ENCODE measurements at places on chromosomes 4 and X.
A peak's percentile ranks its signal among the peaks of the same experiment; 100 is the strongest.

DNA sequence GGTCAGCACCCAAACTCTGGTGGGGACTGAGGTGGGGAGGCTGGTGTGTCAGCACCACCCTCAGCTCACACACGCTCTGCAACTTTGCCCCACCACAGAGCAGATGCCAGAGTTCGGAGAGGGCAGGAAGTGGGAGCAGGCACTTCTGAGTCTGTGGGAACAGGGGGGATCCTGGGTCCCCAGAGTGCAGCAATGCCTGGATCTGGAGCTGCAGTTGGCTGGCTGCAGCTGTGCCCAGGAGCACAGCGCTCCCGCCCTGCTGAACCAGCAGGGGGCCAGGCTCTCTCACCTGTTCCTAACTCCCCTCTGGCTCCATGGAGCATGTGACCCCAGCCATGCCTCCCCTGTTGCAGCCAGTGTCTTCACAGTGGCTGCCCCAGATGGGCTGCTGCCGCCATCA, 252.4 kb downstream of the SPOCK3 start:
- DNase-seq: no peak

DNA sequence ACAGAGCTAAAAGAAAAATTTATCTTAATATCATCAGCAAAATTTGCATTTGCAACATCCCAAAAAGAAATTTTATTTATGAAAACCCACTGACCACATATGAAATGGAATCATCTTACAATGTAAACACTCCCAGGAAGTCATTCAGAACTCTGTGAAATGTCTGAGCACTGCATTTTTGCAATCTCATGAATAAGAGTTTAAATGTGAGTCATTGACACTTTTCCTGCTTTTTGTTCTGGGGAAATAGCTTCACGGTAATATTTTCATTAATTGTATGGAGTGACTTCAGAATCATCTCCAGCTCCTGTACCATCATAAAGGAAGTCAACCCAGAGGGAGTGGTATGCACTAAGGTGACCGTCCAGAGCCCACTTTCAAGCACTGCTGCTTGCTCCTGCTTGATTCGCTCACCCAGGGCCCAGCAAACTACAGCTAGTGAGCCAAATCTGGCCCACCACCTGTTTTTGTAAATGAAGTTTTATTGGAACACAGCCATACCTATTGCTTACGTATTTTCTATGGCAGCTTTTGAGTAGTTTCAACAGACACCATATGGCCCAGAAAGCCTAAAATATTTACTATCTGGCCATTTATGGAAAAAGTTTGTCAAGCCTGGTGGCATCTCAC, 17.2 kb downstream of the EDNRA start:
- DNase-seq: no peak

DNA sequence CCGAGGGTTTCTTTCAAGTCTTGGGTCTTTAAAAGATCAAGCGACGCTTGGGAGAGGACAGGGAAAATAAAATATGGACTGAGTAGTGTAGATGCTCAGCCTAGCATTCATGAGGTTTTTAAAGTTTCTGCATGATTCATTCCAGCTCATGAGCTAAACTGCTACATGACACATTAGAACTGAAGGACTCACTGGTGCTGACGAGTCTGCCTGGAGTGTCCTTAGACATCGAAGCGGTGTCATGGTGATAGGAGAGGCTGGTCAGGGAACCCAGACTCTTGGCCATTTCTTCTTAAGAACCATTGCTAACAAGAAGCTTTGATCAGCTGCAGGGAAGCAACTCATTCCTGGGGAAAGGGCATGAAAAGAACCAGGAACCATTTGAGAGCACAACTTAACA, 158.6 kb downstream of the TRIML1 start:
- no peak for DNase-seq

DNA sequence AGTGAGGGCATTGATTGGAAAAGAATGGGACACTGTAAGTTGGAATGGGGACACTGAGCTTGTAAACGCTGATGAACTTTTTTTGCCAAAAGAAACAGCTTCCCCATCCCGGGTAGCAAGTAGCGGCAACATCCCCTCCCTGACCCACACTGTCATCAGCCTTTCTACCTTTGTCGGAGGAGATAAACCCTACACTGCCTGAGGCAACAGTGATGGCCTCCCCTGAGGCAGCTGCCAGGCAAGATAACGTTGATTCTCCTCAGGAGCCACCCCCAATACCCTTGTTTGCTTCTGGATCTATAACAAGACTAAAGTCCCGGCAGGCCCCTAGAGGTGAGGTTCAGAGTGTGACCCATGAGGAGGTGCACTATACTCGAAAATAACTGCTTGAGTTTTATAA, 10.3 kb upstream of the RAB33B start:
- no peak for DNase-seq

DNA sequence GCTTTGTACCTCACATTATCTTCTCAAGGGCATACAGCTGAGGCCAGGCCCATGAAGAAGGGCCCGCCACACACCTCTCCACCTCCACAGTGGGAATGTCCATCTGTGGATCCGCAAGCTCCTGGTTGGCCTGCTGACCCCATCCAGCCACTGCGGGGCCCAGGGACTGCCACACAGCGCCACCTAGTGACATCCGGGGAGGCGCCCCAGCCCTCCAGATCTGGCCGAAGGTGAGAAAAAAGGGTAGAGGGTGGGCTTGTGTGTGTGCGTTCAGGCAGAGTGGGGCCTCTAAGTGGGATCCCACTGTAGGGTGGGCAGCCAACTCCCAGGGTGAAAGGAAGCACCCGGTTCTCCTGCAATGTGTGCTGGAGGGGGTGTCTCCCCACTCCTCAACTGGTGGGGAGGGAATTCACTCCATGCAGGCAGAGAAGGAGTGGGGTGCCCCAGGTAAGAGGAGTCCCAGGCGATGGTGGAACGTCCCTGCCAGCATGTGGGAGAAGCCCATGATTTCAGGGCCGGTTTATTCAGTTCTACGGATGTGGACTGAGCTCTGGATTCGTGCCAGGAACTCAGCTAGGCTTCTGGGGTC, 117.3 kb downstream of the ENPP6 start:
- DNase-seq: peak; percentile 35

GRCh38 chr4:187042251-187042650, 318.6 kb upstream of the FAT1 start:
- no peak for DNase-seq

DNA sequence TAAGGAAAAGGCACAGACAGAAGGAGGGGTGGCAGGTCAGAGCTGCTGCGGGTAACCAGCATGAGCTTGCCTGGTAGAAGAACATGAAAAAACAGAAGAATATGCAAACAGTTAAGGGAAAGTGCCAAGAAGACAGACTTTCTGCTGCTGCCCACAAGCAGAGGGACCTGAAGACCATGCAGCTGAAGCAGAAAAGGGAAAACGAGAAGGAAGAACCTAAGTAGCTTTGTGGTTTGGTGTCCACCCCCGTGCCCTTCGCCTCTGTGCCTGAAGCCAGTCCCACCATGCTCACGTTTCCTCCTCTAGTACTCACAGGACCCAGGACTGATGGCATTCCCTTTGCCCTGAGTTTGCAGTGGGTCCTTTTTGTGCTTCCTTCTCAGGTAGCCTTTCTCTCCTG, 62.8 kb downstream of the UBA6 start:
- DNase-seq: no peak

DNA sequence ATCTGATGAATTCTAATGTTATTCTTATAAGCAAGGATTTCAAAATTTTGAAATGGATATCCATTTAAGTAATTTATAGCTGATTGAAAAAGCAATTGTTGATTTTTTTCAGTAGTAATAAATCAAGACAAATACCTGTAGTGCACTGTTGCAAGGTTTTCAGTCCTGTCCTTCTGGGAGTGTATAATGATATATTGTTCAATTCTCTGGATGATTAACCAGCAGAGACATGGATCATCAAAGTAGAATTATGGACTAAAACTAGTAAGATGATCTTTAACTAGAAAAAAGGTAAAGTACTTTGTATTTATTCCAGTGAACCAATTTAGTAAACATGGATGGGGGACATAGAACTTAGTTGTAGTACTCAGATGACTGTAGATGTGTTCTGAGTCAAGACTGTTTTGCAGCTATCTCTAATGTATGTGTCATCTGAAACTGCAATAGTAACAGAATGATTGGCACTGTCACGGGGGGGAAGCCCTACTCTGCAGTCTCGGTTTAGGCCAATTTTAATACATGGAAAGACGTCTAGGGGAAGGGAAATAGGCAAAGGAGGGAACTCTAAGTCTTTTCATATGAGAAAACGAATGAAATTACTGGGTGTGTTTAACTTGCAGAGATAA, 121.9 kb downstream of the GLRA3 start:
- peak; percentile 56 for DNase-seq

DNA sequence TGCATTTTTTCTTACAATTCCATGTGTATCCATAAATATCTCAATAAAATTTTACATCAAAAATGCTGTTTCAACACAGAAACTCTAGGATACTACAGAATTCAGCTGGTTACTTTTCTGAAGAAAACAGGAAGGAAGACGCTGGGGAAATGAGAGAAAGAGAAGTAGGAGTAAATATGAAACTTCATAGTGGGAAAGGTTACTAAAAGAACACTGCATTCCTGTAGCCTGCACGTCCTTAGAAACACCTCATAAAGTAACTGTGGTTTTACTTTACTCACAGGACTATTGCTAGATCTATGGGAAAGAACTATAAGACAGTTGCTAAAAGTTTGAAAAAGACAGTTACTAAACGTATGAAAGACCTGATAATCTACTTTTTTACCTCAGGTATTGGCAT, 23.1 kb downstream of the ATP11C start:
- peak; percentile 37 for DNase-seq

DNA sequence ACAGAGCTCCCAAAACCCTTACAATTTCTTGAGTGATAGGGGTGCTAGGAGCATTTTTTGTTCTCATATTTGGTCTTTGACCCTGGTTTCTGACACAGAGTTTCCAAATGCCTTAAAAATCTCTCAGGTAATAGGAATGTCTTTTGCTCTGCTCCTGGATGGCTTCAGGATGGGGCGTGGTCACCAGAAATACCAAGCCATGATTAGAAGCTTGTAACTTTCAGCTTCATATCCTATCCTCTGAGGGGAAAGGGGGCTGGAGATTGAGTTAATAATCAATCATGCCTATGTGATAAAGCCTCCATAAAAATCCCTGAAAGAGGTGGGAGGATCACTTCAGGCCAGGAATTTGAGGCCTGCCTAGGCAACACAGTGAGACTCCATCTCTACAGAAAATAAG, 34.6 kb upstream of the IL9R start:
- DNase-seq: no peak

GRCh38 chrX:82934980-82935379, 573.1 kb upstream of the POU3F4 start:
- no peak for DNase-seq

DNA sequence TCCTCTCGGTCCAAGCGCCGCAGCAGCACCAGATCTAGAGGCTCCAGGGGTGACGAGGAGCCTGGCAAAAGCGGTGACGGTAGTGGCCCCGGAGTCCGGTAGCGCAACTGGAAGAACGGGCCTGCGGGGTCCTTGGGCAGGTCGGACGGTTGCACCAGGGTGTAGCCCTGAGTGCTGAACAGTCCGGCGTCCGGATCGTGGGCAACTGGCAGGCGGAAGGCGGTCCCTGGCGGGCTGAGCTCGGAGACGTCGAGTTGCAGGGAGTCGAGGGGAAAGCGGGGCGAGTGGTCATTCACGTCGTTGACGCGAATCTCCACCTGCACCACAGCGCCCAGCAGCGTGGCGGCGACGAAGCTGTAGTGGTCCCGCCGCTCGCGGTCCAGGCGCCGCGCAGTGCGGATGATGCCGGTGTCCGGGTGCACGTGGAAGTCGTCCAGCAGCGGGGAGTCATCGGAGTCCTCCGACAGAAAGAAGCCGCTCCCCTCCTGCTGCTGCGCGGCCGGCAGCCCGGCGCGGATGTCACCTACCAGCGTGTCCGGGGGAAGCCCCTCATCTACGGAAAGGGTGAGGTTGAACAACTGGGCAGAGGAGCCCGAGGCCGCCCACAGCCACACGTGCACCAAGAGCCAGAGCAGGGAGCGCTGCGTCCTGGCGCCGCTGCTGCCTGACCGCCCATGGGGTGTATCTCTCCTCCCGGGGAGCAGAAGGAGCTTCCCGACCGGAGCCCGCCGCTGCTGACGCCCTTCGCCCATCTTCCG, 837 bp downstream of the DCHS2 start:
- DNase-seq: peak; percentile 11

DNA sequence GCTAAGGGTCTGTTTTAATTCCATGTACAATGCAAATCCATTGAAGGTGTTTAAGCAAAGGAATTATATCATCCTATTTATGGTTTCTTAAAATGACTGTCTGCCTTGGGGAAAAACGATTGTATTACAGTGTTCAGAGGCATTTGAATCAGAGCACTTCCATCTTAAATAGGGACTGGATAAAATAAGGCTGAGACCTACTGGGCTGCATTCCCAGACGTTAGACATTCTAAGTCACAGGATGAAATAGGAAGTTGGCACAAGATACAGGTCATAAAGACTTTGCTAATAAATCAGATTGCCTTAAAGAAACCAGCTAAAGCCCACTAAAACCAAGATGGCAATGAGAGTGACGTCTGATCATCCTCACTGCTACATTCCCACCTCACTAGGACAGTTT, 1167.2 kb upstream of the PABPC4L start:
- no peak for DNase-seq

DNA sequence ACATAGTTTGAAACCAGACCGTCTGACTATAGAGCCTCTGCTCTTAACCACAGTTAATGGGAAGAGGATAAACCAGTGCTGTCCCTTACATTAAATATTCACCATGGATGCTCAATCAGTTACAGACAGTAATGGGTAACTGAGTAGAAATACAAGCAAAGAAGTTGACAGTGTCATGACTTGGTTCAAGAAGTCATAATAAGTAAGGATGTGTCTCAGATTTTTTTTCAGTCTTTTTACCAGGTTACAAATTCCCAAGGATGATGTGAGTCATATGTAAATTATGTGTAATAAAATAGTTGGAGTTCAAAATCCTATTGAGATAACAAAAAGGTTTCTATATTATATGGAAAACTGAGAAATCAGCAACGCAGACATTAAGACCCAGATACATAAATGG, 31.1 kb downstream of the ZCCHC4 start:
- no peak for DNase-seq

DNA sequence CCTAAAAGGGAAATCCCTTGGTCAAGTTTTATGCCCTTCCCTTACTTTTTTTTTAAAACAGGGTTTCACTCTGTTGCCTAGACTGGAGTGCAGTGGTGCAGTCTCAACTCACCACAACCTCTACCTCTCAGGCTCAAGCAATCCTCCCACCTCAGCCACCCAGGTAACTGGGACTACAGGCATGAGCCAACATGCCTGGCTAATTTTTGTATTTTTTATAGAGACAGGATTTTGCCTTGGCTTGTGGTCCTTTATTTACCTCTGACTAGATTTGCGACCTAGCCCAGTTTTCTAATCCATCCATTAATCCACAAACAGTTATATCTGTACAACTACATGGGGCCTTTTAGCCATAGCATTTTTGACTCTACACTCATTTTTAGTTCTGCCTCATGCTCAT, 23.7 kb downstream of the CDS1 start:
- no peak for DNase-seq

GRCh38 chr4:17169699-17170098, 271.3 kb upstream of the LDB2 start:
- no peak for DNase-seq

DNA sequence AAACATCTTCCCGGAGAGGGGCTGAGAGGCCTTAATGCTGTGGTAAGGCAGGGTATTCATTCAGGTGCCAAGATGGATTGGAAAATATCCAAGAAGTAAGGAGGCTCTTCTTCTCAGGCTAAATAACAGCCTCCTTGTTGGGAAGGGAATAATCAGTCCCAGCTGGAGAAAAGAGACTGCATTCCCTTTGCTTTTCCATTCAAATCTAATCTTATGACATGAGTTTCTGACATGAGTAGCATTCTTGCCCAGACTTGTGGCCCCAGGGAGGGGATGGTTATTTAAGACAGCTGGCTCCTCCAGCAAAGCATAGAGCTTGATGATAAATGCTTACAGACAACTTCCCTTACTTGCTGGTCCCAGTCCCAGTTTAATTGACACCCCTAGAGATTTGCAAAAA, 98.3 kb downstream of the DCLK2 start:
- no peak for DNase-seq
